ENCODE measurements at places on chromosomes 16 and 17.
A peak's percentile ranks its signal among the peaks of the same experiment; 100 is the strongest.

DNA sequence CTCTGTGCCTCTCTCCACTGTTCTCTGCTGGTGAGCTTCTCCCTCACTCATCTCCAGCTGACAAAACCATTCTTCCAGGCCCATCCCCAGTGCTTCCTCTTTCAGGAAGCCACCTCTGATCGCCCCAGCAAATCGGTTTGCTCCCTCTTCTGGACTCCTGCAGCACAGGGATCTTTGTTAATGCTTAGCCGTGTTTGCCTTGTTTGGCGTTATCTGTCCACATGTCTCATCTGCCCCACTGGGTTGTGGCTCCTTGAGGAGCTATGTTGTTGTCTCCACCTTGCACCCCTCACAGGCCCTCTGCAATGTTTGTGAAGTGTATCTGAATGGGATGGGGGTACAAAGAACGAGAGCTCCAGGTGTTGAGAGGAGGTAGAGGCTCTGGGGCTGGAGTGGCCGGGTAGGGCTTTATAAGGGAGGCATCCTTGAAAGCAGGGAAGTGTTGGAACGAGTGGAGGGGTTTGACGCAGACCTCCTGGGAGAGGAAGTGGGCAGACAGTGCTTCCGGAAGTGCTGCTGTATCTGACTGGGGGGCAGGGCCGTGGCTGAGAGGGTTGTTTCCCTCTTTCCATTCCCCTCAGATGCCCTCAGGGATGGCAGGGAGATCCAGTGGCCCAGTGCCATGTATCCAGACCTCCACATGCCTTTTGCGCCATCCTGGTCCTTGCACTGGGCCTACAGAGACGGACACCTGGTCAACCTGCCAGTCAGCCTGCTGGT lies 27.8 kb downstream of the CASKIN2 start:
- DNase-seq, result no peak

DNA sequence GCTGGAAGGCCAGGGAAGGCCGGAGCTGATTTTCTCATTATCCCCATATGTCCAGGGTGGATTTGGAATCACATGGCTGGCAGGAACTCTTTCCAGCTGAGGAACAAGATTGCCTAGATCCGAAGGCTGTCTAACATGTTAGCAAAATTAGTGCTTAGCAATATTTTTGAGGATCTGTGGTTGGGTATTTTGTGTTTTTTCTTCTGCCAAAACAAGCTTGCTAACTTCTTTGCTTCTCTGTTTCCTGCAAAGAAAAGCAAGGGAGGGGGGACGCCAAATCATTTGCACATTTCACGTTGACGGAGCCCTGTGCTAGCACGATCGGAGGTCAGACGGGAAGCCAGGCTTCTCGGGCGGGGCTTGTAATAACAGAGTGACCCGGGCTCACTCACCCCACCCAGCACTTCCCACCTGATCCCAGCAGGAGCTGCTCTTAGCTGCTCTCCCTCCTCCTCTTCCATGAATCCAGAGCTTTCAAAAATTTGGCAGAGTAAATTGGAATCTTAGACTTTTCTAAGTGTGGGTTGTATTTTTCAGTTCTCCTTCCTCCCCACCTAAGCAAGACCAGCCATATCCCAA lies 33.3 kb upstream of the FOXF1 start:
- no peak for DNase-seq

- DNase-seq, result no peak
These were observed 136.3 kb downstream of the HS3ST3B1 start for GRCh38 chr17:14437176-14437575.

GRCh38 chr17:69501591-69502468 lies 87.3 kb downstream of the MAP2K6 start:
- peak; percentile 20 for DNase-seq

- no peak for DNase-seq
These were observed 34.1 kb upstream of the ABCA3 start for GRCh38 chr16:2374644-2375043.

- DNase-seq, result no peak
These were observed 54.4 kb downstream of the C17orf67 start for GRCh38 chr17:56779322-56779721.

- peak; percentile 51 for DNase-seq
These were observed 30.3 kb downstream of the CHD9NB start for GRCh38 chr16:53022374-53022773.

GRCh38 chr16:84178146-84178765 lies 8.6 kb downstream of the TAF1C start:
- no peak for DNase-seq

DNA sequence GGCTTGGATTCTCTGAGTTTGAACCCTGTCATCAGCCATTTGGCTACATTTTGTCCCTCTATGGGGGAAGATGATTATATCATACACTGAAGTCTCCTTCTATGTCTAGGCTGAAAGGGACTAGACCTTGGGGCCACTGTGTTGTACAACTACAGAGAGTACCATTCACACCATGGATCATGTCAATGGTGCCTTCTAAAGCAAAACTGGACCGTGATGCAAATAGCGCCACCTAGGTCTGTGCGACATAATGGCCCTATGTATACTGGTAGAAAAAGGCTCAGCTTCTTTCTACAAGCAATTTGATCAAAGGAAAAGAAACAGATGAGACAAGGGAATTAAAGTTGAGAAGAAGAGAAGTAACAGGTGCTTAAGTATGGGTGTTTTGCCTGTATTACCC lies 100.7 kb downstream of the LYRM1 start:
- DNase-seq, result peak; percentile 30

- DNase-seq, result no peak
These were observed 168.2 kb downstream of the CYLD start for GRCh38 chr16:50909831-50910735.

DNA sequence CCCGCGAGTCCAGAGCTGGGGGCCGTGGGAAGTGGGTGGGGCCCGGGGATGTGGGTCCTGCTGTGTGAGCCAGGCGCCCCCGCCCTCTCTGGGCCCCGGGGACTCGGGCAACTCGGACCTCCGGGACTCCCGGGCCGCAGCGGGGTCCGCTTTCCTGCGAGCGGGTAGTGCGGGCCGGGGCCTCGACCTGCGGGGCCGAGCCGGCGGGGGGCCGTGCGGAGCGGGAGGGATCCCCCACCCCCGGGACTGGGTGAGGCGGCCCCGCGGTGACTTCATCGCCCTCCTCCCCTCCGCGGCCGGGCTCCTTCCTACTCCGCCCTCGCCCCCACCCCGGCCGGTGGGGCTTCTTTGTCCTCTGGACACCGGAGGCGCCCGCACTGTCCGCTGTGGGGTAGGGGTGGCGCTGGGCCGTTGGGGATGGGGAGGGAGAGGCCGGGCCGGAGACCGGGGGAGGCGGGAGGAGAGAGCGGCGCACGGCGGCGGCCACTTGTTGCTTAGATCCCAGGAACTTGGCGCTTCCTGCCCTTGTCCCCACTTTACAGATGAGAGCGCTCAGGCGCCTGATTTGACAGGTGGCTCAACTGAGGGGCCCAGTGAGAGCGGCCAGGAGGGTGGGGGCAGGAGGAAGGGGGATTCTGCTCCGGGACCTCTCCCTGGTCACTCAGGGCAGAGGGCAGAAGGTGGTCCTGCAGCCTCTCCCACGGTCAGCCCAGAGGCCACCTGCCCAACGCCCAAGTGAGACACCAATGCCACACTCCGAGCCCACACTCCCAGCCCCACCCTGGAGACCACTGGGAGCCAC lies 874 bp downstream of the CMTM3 start:
- DNase-seq, result peak; percentile 53

- DNase-seq, result peak; percentile 3
These were observed 261.7 kb downstream of the CEP112 start for GRCh38 chr17:65930140-65930730.

- no peak for DNase-seq
These were observed 1.1 kb downstream of the IFT20 start for GRCh38 chr17:28334171-28334570.

DNA sequence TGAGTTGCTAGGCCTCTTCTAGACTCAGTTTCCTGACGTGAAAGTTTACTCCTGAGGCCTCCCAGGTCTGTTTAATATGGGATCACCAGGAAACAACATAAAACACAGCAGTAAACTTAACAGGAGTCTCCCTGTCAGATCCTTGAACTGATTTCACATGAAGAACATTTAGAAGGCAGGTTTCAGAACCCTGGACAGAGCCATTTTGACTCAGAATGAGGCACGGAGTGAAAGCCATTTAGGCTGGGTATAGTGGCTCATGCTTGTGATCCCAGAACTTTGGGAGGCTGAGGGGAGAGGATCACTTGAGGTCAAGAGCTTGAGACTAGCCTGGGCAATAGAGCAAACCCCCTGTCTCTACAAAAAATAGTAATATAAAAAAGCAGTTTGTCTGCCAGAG lies 289.1 kb downstream of the CA10 start:
- peak; percentile 4 for DNase-seq

DNA sequence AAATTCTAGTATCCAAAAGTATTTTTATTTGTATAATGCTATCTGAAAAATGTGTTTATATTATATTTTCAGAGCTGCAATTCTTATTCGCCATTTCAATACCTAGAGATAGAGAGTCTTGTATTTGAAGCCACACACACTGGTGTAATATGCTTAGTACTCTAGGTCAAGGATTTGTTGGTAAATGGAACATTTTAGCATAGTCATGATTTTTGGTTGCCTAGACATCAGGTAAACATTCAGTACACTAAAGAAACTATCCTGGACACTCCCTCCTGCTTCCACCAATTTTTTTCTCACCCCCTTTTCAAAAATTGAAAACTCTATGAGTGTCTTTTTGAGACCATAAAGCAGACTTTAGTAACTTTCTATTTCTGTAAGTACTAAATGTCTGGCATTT lies 20.8 kb downstream of the ABHD15 start:
- DNase-seq, result no peak

Measured in EL (cell line).